ENCODE measurements at places on chromosomes 16 and 17.
A peak's percentile ranks its signal among the peaks of the same experiment; 100 is the strongest.

DNA sequence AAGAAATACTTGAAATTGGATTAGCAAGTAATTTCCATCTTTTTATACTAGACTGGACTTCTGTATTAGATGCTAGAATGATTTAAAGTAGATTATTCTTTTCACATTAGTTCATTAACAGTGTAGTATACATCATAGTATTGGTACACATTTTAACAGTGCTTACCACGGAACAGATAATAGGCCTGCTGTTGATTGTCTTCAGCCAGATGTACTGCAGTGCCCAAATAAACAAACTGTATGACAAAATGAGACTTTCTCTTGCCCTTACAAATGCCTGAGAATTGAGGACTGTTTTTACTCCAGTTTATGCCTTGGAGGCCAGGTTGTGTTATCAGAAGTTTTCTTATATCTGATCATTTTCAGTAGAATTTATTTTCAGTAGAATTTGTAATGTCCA is 631 bp downstream of the EVI2A start:
- peak; percentile 26 for DNase-seq

DNA sequence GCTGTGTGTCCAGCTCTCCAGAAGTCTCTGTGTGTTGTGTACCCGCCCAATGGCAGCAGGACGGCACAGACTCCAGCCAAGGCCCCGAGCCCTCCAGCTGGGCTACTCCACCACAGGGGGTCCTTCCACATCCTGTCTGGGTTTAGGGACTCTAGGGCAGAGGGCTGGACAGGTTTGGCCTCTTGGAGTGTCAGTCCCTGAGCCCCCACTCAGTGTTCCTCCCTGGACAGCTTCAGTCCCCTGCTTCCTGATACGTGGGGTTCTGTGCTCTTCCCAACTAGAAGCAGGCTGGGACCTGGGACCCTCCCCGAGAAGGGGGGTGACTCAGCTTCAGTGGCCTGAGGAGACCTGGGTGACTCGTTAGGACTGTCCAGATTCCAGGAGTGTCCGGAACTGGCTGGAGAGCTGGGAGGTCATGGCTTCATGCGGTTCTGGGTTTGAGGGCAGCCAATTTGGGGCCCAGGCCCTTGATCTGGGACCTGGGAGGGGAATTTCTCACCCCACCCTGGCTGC is 4.2 kb downstream of the CDK3 start:
- DNase-seq, result peak; percentile 39

DNA sequence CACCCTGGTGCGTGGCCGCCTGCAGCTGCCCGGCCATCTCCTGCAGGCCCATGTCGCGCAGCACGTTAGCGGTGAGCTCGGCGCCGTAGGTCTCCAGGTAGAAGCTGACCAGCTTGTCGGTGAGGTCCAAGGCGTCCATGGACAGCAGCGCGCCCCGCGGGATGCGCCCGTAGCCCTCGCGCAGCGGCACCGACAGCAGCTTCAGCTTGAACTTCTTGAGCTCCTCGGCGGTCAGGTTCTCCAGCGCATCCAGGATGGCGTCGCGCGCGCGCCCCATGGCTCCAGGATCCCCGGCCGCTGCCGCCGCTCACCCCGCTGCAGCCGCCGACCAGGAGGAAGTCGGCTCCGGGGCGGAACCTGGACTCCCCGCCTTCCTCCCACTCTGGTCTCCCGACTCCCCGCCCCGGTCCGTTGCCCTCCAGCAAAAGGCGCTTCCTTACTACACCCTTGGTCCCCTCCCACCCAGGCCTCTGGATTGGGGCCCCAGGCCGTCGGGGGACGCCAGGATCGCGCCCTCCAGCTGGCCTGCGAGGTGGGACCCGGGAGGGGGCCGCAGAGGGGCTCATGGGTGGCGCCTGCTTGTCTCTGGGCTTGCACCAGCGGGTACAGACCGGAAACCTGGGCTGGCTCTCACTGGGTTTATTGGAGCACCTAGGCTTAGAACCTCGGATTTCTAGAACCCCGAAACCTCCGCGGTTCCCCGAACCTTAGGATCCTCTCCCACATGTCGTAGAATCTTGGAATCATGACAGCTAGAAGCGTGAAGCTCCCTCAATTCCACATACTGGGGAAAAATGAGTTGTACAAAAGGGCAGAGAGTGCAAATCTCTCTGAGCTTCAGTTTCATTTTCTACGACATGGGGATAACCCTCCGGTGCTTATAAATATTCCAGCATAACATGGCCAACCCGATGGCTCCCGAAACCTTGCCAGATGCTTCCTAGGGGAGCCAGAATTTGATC is at the start of gene PYCARD:
Gene PYCARD (minus strand): TSS at position 347 of the 962 bp plus-strand sequence. CDS start 70 bp downstream, at position 277.
- peak; percentile 54 for DNase-seq

DNA sequence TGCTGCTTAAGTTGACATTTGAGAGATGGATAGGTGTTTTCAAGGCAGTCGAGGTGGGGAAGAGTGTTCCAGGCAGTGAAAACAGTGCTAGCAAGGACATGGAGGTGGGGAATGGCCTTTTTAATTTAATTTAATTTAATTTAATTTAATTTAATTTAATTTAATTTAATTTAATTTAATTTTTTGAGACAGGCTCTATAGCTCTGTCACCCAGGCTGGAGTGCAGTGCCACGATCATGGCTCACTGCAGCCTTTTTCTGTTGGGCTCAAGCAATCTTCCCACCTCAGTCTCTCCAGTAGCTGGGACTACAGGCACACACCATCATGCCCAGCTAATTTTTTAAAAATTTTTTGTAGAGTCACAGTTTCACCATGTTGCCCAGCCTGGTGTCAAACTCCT is 32.2 kb upstream of the CACNG4 start:
- DNase-seq, result no peak

DNA sequence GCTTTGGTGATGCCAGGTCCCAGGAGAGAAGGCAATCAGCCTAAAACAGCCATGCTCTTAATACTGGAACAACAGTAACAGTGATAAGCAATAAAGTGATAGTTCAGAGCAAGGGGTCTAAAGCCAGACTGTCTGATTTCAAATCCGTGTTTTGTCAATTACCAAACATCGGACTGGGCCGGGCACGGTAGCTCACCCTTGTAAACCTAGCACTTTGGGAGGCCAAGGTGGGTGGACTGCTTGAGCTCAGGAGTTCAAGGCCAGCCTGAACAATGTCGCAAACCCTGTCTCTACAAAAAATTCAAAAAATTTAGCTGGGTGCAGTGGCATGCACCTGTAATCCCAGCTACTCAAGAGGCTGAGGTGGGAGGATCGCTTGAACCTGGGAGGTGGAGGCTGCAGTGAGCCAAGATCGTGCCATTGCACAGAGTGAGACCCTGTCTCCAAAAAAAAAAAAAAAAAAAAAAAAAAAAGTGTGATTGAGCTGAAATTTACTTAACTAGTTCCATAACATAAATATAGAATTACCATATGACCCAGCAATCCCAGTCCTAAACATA is 5.1 kb downstream of the COPRS start:
- no peak for DNase-seq

- peak; percentile 51 for DNase-seq
Observed at GRCh38 chr17:75720656-75721462, at the start of gene ITGB4. Gene ITGB4, plus strand, starts transcription at chr17:75721459. Its CDS starts 3,245 bp downstream, at chr17:75724704.

- DNase-seq, result no peak
Observed at GRCh38 chr16:2443555-2443954, 14.3 kb downstream of the CCNF start.

DNA sequence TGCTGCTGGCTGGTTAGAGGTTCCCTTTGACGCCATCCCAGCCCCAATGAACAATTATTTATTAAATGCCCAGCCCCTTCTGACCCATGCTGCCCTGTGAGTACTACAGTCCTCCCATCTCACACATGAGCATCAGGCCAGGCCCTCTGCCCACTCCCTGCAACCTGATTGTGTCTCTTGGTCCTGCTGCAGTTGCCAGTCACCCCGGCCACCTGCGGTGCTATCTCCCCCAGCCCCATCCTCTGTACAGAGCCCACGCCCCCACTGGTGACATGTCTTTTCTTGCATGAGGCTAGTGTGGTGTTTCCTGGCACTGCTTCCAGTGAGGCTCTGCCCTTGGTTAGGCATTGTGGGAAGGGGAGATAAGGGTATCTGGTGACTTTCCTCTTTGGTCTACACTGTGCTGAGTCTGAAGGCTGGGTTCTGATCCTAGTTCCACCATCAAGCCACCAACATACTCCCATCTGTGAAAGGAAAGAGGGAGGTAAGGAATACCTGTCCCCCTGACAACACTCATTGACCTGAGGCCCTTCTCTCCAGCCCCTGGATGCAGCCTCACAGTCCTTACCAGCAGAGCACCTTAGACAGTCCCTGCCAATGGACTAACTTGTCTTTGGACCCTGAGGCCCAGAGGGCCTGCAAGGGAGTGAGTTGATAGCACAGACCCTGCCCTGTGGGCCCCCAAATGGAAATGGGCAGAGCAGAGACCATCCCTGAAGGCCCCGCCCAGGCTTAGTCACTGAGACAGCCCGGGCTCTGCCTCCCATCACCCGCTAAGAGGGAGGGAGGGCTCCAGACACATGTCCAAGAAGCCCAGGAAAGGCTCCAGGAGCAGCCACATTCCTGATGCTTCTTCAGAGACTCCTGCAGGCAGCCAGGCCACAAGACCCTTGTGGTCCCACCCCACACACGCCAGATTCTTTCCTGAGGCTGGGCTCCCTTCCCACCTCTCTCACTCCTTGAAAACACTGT is 11.3 kb downstream of the CX3CL1 start:
- DNase-seq, result peak; percentile 34

GRCh38 chr17:4583782-4584100 is 588 bp upstream of the SMTNL2 start:
- peak; percentile 24 for DNase-seq

DNA sequence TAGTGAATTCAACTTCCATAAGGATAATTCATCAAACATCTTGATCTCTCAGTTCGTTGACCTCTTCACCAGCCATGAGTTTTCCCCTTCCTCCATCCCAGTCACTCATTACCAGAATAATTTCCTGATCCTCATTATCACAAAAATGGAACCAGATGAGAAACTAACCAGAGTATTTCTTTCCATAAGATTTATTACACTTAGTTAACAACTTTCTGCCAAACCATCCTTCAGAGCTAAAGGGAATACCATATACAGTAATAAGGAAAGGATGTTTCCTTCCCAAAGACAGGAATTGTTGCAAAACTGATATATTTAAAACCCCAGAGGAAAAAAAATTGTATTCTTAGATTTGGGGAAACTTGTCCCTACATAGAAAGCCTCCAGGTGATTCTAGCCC is 8.6 kb downstream of the KRTAP29-1 start:
- no peak for DNase-seq

GRCh38 chr17:56543280-56543679 is 50.2 kb upstream of the NOG start:
- no peak for DNase-seq

DNA sequence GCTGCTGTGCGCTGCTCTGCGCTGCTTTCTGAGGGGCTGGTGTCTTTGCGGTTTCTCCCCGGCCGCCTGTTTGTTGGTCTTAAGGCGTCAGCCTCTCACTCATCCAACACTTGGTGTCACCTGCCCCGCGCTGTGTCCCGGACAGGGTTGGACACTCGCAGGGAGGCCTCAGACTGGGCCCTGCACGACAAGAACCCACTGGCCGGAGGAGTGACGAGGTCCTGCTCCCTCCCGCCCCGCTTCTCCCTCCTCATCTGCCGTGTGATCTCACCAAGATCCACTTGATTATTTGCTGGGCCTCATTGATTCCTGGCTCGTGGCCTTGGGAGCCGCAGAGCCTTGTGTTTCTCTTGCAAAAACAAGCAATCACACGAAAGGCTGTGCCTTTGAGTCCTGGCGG is 56.6 kb downstream of the PRMT7 start:
- no peak for DNase-seq

- peak; percentile 36 for DNase-seq
Observed at GRCh38 chr17:64638552-64639203, 23.4 kb downstream of the SMURF2 start.

- no peak for DNase-seq
Observed at GRCh38 chr16:53458635-53459034, 24.4 kb downstream of the RBL2 start.

- DNase-seq, result peak; percentile 65
Observed at GRCh38 chr17:79082311-79083190, 7.9 kb downstream of the ENGASE start.

DNA sequence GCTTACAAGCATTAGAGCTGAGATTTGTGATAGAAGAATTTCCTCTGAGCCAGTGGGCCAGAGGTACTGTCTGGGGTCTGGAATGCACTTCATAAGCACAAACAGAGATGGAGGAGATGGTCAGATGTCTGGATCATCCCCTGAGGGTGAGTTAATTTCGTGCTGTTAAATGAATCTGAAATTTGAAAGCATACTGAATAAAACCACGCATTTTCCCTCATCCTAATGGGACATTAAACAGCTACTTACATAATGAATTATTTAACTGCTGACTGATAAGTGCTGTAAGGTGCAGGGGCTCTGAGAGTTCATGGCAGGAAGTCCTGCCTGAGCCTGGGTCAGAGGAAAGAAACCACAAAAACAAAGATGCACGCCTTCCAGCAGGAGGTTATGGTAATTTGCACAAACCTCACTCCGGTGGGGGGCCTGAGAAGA is 136.3 kb upstream of the XYLT1 start:
- no peak for DNase-seq

DNA sequence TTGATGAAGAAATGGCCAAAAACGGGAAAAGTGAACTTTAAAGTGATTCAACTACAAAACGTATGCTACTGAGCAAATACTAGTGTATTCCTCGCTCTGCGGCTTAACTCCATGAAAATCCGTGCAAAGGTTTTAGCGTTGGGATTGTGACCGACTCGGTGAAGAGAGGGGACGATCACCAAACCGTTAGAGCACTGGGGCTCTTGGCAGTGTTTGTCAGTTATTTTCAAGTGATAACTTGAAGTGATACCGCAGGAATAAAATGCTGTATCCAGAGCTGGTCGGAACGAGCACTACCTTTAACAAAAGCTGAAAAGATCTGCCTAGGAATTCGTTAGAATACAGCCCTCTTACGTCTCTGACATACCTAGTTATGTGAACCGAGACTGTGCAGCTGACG is 773 bp upstream of the PPM1D start:
- DNase-seq, result no peak

- DNase-seq, result peak; percentile 1
Observed at GRCh38 chr17:3511852-3512504, 36.2 kb downstream of the ASPA start.

- no peak for DNase-seq
Observed at GRCh38 chr17:66287911-66288310, 14.5 kb upstream of the PRKCA start.

DNA sequence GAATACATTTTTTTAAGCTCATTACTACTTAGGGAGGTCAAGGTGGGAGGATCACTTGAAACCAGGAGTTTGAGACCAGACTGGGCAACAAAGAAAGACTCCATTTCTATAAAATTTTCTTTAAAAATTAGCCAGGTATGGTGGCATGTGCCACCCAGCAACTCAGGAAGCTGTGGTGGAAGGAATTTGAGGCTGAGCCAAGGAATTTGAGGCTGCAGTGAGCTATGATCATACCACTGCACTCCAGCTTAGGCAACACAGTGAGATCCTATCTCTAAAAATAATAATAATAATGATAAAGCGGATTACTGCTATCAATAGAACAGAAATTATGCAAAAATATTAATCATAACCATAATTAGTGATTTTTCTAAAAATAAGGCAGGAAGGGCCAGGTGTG is 170.3 kb downstream of the COPRS start:
- DNase-seq, result no peak

GRCh38 chr16:60346256-60346655 is 1612.1 kb upstream of the GOT2 start:
- no peak for DNase-seq

- no peak for DNase-seq
Observed at GRCh38 chr17:81409190-81409935, 14.1 kb downstream of the BAHCC1 start.
